Right ventricle myocardium inferior (tissue), 1 donor: ENCODE measurements at places on chromosomes 2 and 18. TPM values are rescaled to one million over a fixed set of nuclear protein-coding genes. Genes with fewer than 3 reads are reported as not detected.

The LYG1 gene
- 0.57 TPM for total RNA-seq

GRCh38 chr2:17605696-17606095, 65.2 kb downstream of the VSNL1 start:
- no peak for DNase-seq

DNA sequence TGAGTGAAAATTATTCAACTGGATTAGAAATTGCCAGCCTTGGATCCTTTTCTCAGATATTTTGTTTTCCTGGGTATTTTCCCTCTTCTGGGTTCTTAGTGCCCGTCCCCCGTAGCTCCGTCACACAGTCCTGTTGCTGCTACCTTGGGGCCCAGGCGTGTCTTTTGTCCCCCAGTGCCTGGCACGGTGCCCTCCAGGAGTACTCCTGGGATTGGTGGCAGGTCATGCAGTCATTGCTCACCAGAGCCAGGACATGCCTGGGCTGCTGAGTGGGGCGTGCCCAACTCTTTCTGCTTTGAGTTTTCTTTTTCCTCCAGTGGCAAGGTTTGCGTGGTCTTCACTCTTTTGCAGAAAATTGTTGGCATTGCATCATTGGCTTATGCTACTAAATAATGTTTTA, 275.2 kb downstream of the AGAP1 start:
- no peak for DNase-seq

GRCh38 chr2:27884601-27885000, 5.6 kb downstream of the RBKS start:
- DNase-seq: no peak

GRCh38 chr2:207337234-207338219, 171.8 kb upstream of the KLF7 start:
- DNase-seq: no peak

- DNase-seq: no peak
These were observed 6.1 kb downstream of the TGIF1 start for GRCh38 chr18:3455907-3456685.

DNA sequence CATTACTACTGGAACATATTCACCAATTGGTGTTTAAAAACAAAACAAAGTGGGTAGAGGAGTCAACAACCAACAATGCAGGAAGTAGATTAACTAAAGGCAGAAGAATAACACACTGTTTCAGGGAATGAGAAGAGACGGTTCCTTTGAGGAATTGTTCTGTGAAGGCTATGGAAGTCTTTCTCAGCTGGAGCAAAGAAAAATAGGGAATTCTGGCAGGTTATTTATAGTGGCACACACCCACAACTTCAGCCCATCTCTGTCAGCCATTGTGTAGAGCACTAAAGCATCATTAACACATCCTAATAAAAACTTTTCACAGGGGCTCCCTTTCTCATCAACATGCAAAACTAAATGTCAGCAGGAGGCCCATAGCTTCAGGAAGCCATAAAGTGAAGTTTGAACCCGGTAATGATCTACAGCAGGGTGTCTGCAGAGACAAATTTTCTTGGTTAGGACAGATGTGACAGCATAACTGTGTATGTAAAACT, 113.6 kb downstream of the CDH2 start:
- DNase-seq: no peak
